ENCODE measurements at places on chromosomes 11 and 22.
A peak's percentile ranks its signal among the peaks of the same experiment; 100 is the strongest.

- DNase-seq = no peak
These were observed 123.8 kb downstream of the DDX10 start for GRCh38 chr11:108788565-108789199.

DNA sequence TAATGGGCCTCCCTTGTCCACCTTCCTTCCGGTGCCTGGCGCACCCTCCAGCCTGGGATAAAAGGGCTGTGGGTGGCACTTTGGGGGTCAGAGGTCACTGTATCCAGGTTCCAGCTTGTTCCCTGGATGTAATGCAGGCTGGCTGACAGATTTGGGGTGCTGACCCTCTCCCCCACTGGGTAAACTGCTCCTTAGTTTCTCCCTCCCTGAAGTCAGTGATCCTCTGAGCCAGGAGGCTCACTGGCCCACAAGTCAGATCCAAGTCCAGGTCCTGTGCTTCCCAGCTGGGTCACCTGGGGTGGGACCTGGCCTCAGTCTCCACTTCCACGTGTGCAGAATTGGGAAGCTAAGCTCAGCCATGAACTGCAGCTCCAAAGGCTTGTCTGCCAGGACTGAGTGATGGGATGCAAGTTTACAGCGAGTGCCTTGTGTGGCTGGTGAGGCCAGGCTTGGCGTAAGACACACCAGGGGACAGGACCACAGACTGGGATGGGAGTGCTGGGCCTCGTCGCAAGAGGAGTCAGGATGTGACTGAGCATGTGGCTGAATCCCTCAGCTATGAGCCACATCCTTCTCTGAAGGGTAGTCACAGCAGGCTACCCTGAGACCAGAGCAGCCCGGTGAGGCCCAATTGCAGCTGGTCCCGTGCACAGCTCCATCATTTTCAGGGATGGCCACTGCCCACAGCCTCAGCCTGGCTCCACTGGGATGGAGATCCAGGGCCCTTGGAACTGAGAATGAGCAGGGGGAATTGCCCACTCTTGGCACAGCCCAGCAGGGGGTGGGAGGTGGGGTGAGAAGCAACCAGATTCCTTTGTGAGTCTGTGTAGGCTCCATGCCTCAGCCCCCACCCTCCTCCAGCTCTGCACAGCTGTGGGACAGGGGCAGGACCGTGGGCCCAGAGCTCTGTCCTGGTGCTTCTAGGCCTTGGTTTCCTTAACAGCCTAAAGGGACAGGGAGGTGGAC is 7.2 kb downstream of the SHISA8 start:
- DNase-seq = no peak

GRCh38 chr11:128047026-128047425 is 540.3 kb downstream of the ETS1 start:
- no peak for DNase-seq

DNA sequence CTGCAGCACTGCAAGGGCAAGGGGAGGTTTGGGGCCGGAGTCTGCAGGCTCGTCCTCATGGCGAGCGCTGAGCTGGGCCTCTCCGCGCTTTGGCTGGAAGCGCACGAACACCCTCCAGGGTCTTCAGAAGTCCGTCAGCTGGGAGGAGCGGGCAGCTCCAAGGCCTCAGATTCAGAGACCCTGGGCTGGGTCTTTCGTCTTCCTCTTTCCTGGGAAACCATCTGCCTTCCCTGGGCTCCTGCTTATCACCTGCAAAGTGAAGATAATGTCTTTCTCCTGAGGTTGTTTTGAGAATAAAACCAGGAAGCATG is 525.6 kb downstream of the BRD1 start:
- DNase-seq = no peak

GRCh38 chr22:18966748-18967147 is 30.7 kb upstream of the PRODH start:
- peak; percentile 56 for DNase-seq

Data from sigmoid colon (tissue), 7 donors.